Fibroblast of the conjunctiva (primary cell): ENCODE measurements at places on chromosomes 3 and 15.

- peak; percentile 0 for DNase-seq
These were observed 32.9 kb downstream of the PLCH1 start for GRCh38 chr3:155712008-155712407.

- no peak for DNase-seq
These were observed 30.0 kb upstream of the SLC41A3 start for GRCh38 chr3:126113733-126114442.

GRCh38 chr15:90375071-90375470 lies 13.0 kb upstream of the IQGAP1 start:
- no peak for DNase-seq

DNA sequence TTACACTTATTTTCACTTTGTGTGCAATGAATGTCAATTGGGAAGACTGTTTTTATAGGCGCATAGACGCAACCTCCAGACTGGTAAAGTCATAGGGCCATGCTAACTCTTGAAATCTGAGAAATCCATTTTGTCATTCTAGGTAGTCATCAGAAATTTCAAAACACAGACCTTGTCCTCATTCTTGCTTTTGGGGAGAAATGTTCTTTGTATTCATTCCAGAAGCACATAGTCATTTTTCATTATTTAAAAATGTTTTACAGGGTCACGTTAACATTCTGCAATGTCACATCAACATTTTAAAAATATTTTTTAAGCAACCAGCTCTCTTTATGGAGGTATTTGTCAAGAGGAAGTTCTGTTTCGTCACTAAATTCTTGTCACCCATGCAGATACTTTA lies 898.4 kb downstream of the PDCD6IP start:
- no peak for DNase-seq

DNA sequence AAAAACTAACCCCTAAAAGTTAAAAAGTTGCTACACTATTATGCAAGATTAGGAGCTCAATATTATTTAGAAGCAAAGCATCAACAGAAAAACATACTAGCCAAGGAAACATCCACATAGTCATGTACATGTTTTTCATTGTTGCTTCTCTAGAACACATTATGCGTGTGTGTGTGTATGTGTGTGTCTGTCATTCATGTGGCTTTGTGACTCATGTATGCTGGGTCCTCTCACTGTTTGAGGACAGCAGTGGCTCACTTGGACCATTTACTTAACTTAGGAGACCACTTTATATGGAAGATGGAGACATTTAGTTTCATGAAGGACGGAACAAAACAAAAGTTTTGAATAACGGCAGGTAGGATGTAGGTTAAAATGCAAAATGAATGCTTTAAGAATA lies 219.4 kb upstream of the THBS1 start:
- no peak for DNase-seq

DNA sequence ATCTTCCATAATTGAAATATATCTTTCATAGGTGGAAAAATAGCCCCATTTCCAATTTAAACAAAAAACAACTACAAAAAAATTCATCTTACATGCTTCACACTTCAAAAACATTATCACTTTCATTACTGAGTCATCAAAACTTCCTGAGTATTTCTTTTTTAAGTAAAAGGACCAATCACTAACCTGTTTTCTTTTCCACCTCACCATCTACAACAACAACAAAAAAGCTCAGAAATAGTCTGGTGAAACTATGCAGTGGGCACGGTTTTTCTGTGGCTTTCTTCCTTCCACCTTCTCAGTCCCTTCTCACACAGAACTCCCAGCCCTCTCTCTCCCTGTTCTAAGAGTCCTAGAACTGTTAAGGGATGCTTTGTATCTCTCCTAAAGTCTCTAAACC lies 20.3 kb upstream of the TNIK start:
- no peak for DNase-seq

DNA sequence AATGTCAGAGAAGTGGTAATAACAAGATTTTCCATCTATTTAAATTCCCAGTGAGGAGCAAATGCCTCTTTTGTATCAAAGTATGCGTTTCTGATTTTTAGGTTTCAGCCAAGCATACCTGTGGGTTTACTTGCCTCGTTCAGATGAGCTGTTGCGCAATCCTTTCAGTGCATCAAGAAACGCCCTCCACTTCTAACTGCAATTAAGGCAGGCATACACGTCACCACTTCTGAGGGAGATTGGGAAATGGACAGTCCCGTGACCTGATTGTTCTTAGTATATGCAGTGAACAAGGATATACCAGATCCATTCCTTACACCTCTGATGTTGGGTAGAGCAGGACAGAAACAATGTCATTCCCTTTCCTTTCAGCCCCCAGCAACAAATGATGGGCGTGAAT lies 219.0 kb downstream of the ITPR1 start:
- DNase-seq = no peak

DNA sequence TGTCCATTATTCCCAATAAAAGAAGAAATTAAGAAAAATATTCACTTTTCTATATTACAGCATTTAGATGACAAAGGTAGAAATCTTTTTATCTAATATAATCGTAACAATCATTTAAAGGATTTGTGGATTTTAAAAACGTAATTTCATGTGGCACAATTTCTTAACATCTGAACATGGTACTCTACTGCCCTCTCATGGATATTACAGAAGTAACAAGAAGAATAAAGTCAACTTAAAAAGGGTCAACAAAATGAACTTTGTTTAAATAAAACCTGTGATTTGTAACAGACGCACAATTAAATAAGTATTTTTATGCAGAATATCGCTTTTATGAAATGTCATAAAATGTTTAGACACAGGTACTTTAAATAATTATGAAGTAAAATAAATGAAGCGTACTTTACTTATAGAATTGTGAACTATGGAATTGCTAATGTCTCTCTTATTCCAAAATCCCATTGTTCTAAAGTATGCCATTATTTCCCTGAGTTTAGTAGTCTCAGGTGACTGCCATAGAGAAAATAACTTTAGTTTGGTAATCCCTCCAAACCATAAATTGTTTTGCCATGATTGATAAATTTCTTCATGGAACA lies 366.8 kb upstream of the ZNF385D start:
- DNase-seq = peak; percentile 53

DNA sequence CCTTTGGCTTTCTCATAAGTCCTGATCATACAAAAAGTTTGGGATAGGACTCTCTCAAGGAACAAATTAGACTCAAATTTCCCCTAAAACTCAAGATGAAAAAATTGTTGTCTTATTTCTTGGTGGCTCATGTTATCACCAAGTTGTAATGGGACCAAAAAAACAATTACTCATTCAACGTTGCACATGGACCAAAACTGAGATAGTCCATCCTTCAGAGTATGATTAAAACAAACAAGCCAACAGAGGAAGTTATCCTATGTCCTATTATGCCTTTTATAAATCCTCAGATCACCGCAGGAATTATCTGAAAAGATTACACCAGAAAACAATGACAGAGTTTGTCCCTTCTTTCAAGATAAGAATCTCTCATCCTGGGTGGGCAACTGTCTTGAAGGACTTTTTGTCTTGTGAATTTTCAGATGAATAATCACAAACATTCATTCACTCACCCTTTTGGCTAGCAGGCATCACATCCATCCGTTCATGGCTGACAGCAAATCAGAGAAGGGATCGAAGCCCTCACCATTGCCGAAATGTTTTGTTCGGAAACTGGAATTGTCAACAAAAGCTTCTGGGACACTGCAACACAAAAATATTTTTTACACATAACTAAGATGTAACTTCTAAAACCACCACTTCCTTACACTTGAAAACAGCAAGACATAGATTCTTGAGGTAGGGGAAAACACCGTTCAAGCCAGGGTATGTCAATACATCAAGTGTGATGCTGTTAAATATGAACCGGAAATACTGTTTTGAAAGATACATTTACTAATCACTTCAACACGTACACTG lies 90.4 kb downstream of the FOXP1 start:
- DNase-seq = no peak

- DNase-seq = no peak
These were observed 25.6 kb downstream of the ANXA2 start for GRCh38 chr15:60372227-60372626.

- DNase-seq = no peak
These were observed 174.8 kb upstream of the BCL6 start for GRCh38 chr3:187920030-187920429.

DNA sequence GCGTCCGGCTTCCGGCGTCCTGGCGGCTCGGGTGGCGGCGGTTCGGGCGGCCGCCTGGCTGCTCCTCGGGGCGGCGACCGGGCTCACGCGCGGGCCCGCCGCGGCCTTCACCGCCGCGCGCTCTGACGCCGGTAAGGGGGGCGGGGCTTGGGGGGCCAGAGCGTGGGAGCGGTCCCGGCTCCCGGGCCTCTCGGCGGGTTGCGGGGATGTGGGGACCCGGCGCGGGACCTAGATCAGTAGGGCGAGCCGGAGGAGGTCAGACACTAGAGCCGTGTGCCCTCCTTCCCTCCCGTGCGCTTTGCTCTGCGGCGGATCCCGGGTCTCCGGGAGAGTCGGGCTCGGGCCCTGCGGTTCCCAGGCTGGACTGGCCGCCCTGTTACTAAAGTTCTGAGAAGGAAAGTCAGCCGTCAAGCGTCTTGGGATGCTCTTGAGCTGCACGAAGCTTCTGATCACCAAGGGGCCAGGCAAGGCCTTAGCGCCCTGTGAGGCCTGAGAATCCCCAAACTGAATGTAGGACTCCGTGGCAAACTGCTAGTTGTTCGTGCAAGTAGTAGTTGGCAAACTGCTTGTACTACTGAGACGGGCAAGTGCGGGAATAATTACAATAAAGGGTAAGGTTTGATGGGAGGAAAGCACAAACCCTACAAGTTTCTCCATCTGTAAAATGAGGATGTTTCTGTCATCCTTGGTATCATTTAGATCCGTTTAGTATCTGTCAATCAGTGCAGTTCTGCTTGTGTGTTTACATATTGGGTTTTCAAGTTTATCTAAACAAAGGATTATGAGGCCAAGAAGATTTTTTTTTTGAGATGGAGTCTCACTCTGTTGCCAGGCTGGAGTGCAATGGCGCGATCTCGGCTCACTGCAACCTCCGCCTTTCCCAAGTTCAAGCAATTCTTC lies 587 bp downstream of the PIGX start:
- no peak for DNase-seq

DNA sequence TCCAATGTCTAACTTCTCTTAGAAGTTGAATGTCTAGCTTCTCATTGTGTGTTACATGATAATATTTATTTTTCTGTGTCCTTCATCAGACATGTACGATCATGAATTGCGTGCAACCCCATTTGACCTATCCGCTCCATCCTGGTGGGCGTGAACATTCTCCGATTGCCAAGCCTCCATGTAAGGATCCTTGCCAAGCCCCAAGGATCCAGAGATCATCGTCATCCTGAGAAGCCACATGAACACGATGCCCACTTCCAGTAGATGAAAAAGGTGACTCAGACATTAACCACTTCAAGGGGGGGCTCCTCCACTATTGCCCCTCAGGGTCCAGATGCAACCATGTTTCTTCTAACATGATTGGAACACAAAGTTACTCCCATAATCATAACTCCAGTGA lies 25.5 kb upstream of the KNG1 start:
- DNase-seq = no peak

DNA sequence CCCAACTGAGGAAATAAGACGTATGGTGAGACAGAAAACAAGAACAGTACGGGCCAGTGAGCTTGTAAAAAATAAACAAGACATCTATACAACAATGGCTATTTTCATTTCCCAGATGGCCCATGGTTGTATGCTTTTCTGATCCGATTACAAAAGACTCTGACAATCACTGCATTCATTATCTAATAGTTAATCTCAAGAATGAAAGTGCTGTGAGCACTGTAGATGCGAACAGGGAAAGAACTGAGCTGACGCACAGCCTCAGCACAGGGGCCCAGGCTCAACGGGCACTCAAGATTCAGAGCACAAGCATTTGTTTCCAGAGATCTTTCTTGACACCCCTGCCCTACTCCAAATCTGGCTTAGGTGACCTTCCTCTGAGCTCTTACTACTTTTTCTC lies 6.9 kb downstream of the MTMR10 start:
- no peak for DNase-seq

DNA sequence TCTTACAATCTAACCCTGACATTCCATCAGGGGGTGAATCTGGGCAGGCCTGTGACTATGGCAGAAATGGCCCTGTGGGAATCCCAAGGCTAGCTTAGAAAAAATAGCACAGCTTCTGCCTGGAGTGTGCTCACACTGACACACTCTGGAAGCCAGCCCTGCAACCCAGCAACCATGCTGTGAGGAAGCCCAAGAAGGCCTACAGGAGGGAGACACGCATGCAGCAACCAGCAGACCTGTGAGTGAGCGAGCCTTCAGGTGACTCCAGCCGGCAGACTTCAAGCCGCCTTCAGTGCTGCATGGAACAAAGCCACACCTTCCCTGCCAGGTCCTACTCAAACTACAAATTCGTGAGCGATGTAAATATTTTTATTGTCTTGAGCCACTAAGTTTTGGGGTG lies 26.1 kb downstream of the RAB6B start:
- DNase-seq = no peak

DNA sequence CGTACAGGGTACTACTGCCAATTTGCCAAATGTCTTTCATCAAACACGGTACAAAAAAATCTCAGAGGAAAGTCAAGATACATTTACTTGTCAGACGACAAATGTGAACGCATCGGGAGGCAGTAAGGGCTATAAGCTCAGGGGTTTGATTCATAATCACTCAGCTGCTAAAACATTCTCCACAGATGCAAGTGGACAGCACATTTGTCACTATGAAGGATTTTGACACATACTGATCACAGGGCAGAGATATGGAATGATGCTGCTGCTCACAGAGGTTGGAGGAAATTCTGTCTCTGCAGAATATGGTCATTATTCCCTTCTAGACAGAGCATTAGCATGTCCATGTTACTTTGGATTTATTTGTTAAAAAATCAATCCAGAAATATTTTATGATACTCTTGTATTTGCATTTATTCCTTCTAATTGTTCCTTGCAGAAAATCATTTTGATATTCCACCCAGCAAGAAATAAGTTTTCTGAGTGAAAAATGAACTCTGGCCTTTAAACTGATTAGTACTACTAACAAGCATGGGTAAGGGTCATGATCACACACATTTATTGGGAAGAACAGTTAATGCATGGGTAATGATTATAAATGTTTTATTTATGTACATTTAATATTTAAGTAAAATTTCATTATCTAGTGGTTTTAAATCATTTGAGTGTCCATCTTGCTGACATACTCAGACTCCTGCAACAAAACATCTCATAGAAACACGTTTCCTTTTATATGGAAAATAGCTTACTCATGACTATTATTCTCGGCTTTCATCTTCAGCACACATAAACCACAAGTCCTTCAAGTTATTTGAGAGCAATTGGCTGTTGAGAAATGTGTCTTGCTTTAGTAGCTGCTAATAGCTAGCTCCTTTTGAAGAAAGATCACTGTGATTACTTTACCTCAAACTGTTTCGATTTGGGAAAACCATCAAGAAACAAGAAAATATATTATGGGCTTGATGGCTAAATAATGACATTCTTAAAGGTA lies 559.3 kb downstream of the MECOM start:
- no peak for DNase-seq

DNA sequence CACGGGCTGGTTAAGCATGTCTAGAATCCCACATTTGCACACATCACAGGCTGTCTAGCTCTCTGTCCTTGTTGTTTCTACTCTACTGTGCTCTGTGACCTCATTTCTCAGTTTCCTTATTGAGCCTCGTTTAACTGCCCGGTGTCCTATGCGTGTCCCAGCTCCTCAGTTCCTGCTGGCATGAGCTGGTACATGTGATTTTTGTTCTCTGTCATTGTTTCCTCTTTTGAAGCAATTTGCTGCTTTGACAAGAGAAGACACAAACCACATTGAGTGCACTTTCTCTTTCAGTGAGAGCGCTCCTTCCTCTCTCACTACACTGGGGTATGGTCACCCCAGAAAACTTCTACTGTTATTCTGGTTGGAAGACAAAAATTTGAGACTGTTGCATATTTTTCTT lies 563.5 kb downstream of the PDCD6IP start:
- DNase-seq = no peak
